ENCODE measurements at places on chromosomes 7 and 10.

GRCh38 chr7:129394982-129395914, 39.0 kb upstream of the STRIP2 start:
- no peak for DNase-seq

GRCh38 chr7:133081119-133081598, 731 bp downstream of the CHCHD3 start:
- DNase-seq, result no peak

- no peak for DNase-seq
Observed at GRCh38 chr7:104275900-104276299, 52.5 kb upstream of the LHFPL3 start.

- DNase-seq, result no peak
Observed at GRCh38 chr10:117442944-117443685, 67.9 kb upstream of the PDZD8 start.

DNA sequence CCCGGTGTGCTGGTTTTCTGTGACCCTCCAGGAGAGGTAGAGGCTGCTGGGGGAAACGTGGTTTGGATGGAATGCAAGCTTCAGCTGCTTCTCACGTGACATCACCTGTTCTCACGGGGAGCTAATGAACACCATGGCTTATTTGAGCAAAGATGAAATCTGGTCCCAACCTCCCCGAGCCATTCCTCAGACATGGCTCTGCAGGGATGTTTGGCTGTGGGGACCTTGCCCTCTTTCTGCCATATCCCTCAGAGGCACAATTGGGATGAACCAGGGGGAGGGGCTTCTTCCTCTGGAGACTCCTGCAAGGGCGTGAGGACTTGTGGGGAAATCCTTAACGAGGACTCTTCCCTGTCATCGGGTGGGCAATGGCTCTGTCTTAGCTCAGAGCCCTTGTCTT, 236.8 kb downstream of the TCERG1L start:
- DNase-seq, result no peak

DNA sequence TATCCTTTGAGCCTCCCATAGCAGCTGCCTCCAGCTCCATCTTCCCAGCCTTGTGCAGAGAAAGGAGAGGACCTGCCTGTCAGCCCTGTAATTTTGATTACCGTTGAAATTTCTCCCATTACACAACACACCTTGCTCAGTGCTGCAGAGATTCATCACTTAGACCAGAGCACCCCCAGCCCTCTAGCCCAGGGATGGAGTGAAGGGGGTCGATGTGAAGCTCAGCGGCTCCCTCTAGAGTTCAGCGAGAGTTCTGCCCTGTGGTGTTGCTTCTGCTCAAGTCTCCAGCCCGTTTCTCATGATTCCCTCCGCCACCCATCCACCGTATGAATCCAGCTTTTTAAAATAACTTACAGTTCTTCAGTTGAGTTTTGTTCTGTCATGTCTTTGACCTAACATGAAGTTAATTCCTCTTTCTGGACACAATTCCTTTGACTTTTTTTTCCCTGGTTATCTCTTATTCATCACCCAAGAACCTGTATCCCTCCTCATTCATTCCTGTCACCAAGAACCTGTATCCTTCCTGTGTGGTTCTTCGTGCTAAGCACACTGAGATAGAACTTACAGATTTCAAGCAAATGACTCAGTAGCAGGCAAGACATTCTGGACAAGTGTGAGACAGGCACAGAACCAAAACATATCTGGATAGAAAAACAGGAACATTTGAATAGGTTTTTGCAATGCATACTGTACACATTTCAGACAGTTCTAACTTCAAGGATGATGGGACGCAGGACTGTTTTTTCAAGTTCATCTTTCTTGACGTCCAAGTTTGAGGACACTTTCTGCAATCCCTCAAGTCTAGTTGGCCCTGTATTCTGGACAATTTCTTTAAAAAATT, 35.0 kb upstream of the ZNF32 start:
- DNase-seq, result no peak

- no peak for DNase-seq
Observed at GRCh38 chr7:70586822-70587221, 545.1 kb upstream of the GALNT17 start.

GRCh38 chr7:137882261-137882668, 35.5 kb upstream of the DGKI start:
- peak; percentile 74 for DNase-seq

GRCh38 chr10:44322137-44322536, 62.8 kb downstream of the CXCL12 start:
- DNase-seq, result no peak

GRCh38 chr10:126058104-126058503, 161.7 kb downstream of the FANK1 start:
- DNase-seq, result no peak

- no peak for DNase-seq
Observed at GRCh38 chr7:17534348-17534747, 235.9 kb downstream of the AHR start.
